ENCODE measurements at places on chromosomes 2 and 18.

- no peak for DNase-seq
Measured at GRCh38 chr2:42135381-42136312, 33.5 kb upstream of the EML4 start.

- no peak for DNase-seq
Measured at GRCh38 chr2:86249579-86250391, 50.5 kb downstream of the MRPL35 start.

- DNase-seq, result no peak
Measured at GRCh38 chr2:240133401-240133800, 2.7 kb downstream of the COPS9 start.

- no peak for DNase-seq
Measured at GRCh38 chr18:73093687-73094250, 226.0 kb upstream of the NETO1 start.

- DNase-seq, result no peak
Measured at GRCh38 chr18:22169011-22169888, at the start of gene GATA6. Gene GATA6, plus strand, starts transcription at chr18:22169589. Its CDS starts 1,556 bp downstream, at chr18:22171145.

DNA sequence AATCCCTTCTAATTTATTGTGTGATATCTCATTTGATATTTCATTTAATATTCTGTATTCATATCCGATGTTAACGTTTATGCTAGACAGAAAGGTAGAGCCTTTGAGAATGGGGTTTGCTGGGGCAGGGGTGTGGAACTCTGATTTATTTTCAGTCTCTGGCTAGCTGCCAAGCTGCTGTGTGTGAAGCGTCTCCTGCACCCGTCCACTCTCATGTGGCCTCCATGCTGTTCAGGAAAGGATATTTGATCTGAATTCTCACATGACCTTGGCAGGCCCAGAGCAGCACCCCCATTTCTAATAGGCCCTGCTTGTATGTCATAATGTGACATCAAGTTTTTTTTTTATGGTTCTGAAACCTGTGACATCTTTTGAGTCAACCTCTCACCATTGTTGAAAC, 1.6 kb downstream of the IL1R1 start:
- no peak for DNase-seq
